ENCODE measurements at places on chromosomes 6 and 20. TPM values are rescaled to one million over a fixed set of nuclear protein-coding genes. Genes with fewer than 3 reads are reported as not detected.

- DNase-seq = no peak
- H3K4me1 ChIP-seq = peaks cover 38% of the 10 kb centered on the region
- no peaks in the 10 kb centered on the region for H3K36me3 ChIP-seq
- H3K4me3 ChIP-seq = no peak overlapping the region
- no peaks in the 10 kb centered on the region for H3K27me3 ChIP-seq
Measured at GRCh38 chr6:129673748-129674147, 36.2 kb downstream of the ARHGAP18 start.

GRCh38 chr20:32622585-32623468 is 37.7 kb upstream of the NOL4L start:
- no peak overlapping the region for H3K4me3 ChIP-seq
- H3K27ac ChIP-seq = no peak overlapping the region
- H3K27me3 ChIP-seq = peaks cover 22% of the 10 kb centered on the region

Gene SLC25A27
- total RNA-seq = 17.8 TPM

DNA sequence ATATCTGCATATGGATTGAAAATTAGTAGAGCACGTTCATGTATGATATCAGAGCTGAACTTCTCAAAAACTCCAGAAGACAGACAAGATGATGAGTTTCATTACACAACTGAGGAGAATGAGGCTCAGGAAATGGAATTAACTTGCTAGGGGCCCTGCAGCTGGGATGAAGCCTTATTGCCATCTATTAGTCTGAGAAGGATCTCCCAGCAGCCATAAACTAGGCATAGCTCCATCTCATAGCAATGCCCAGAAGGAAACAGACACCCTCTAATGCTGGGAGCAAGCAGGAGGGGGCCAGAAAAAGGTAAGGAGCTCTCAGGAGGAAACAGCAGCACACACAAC is 18.0 kb downstream of the TFEB start:
- DNase-seq = no peak
- no peaks in the 10 kb centered on the region for H3K36me3 ChIP-seq

- no peak overlapping the region for H3K27ac ChIP-seq
- no peak for DNase-seq
- no peaks in the 10 kb centered on the region for H3K36me3 ChIP-seq
- H3K4me3 ChIP-seq = no peak overlapping the region
Measured at GRCh38 chr6:113184736-113185135, 672.4 kb upstream of the MARCKS start.

DNA sequence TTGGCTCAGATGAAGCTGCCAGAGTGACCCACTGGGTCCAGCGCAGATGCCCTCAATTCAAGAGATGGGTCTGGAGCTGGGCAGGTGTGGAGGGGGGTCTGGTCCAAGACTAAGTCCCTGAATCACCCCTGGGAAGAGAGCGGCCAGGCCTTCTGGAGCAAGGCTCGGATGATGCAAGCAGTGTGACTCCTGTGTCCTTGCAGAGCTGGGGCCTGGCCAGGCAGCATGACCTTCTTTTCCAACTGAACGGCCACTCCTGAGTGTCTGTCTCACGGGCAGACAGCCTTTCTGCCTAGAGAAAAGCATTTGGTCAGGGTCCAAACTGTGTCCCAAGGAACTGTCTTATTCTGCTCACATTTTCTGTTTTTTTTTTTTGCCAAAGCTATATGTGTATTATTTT is 42.6 kb upstream of the FNDC1 start:
- H3K4me1 ChIP-seq = no peaks in the 10 kb centered on the region
- DNase-seq = no peak
